Activated CD4-positive, alpha-beta T cell treated with anti-CD3 and anti-CD28 coated beads for 24 hours (primary cell): ENCODE measurements at places on chromosomes 2 and 18.

- no peak for DNase-seq
Observed at GRCh38 chr18:37259711-37260110, 305.9 kb downstream of the CELF4 start.

DNA sequence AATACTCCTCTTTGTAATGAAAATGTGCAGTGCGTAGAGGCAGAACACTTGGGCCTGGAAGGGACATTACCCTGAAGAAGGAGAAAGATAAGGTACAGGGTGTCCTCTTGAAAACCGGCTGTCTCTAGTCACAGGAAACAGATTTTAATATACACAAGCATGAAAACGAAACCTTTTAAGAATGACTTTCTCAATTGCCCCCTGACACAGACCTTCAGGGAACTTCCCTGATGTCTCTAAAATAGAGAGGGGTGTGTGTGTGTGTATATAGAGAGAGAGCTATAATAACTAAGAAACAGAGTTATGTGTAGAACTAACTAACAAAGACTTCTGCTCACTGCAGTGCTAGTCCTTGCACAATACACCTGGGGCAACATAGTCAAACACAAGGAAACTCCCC, 780.0 kb downstream of the CNTNAP5 start:
- DNase-seq, result no peak

GRCh38 chr2:141490886-141491285, 639.9 kb downstream of the LRP1B start:
- no peak for DNase-seq

GRCh38 chr18:74139888-74140287, 7.7 kb downstream of the FBXO15 start:
- DNase-seq, result peak; percentile 20

DNA sequence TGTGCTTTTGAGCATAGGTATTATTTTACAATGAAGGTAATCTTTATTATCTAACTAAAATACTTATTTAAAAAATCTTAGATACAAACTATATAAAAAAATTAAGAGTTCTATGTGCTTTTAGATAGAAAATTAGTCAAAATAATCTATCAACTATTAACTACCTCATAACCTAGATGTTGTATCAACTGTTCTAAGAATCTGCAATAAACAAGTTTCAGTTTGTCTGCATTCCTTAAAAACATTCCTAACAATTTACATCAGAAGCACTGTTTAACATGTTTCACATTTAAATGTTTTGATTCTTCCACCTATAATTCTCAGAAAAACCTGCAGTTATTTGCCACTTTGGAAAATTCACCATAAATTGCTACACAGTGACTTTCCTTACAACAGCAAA, 33.3 kb downstream of the NDUFS1 start:
- DNase-seq, result no peak

DNA sequence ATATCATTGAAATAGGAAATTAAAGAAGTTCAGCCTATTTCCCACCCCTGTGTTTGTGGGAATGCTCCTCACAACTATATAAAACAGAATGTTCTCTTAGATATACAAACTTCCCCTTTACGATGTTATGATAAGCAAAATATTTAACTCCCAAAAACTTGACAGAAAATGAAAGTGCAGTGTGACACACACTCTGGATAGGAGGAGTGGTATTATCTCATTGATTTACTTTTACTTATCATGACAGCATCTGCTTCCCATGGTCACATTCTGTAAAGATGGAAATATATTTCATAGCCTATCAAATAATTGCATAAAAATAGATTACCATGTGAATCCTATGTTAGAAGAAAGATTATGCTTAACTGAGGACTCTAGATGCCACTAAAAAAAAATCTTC, 96.6 kb upstream of the STK17B start:
- no peak for DNase-seq

GRCh38 chr18:5073026-5073944, 123.8 kb downstream of the AKAIN1 start:
- DNase-seq, result no peak

DNA sequence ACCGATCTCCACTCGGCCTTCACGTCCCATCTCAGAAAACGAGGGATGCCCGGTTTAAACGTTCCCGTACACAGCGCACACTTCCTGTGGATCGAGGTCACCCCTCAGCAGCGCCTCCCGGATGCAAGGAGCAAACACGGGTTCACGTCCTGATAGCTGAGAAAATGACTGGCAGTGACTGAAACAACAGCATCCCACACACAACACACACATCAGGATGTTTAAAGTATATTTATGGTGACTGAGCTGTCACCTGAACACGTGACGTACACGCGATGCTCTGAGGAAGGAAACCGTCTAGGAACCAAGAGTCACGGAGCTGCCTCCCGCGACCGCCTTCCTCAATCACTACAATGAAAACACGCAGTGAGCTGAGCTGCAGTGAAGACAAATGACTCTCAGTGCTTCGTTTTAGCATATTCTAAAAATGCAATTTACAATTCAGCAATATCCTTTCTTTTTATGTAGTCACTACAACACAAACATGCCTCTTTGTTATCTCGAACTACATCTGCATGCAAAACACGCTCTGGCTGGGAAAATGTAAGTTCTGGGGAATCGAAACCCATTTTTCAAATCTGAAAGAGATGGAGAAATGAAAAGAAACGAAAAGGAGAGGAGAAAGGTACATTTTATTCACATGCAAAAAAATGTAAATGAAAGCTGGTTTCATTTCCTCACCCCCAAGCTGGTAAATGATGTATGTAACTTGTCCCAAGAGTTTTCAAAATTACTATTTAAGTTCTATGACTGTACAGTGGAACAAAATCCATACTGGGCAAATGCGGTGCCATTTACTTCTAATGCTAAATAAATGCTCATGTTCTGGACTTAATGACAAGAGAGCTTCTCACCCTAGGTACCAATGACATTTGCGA, 19.8 kb downstream of the HDAC4 start:
- DNase-seq, result peak; percentile 45

- DNase-seq, result no peak
Observed at GRCh38 chr2:236618370-236618769, 48.7 kb downstream of the ACKR3 start.

GRCh38 chr2:217717646-217718045, 285.1 kb downstream of the TNS1 start:
- no peak for DNase-seq

DNA sequence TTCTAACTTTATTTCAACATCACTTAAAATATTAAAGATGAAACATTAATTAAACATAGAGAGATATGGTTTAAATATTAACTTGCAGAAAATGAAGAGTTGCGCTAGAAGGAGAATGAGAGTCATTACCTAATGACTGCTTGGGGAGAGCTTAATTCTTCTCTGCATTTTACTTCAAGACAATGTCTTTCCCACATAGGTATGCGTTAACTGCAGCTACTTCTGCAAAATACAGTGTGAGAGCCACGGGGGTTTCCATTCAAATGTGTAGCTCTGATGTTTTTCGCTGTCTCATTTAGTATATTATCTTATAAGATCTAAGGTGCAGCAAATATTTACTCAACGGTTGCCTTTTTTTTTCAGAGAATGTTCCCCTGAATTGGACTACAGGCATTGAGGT, 126.7 kb downstream of the TMX3 start:
- no peak for DNase-seq

DNA sequence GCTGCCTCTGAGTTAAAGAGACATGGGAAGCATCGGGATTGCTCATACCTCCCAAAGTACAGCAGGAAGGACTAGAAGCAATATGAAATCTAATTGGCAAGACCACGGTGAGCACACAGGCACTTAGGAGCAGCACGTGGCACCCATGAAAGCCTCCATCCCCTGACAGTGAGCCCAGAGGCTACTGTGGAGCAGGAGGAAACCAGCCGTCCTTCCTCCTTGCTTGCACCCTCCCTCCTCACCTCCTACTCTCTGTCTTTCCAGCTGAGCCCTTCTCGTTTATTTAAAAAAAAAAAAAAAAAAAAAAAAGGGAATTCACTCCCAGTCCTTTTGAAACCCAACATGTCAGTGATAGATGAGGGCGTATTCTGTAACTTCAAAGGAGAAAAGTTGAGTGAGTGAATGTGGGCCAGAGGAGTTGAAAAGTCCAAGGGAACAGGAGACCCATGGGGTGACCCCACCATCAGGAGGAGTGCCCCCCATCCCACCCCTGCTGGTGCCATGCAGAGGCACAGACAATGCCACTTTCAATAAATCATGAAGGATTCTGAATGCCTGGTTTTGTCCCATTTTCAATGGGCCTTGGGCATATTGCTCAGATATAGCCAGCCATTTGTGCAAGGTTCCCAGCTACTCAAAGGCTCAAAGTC, 96.6 kb upstream of the ALPP start:
- no peak for DNase-seq

- DNase-seq, result no peak
Observed at GRCh38 chr18:66682855-66683322, 79.0 kb upstream of the CDH19 start.

DNA sequence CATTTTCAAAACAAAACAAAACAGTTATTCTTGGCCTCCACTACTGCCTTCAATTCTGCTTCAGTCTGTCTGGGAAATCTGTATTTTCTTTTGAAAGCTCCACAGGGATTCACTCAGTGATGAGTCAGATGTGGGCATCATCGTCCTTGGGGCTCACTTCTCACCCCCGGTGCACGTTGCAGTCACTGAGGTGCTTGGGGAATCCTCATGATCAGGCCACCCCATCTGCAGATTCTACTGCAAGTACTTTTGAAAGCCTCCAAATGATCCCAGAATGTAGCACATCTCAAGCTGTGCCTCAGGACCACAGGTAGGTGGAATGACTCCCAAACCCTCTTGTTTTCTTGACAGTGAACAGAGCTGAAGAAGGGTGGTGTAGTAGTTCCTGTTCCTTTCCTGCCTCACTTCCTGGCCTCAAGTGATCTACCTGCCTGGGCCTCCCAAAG, 34.3 kb downstream of the LPIN2 start:
- DNase-seq, result no peak

DNA sequence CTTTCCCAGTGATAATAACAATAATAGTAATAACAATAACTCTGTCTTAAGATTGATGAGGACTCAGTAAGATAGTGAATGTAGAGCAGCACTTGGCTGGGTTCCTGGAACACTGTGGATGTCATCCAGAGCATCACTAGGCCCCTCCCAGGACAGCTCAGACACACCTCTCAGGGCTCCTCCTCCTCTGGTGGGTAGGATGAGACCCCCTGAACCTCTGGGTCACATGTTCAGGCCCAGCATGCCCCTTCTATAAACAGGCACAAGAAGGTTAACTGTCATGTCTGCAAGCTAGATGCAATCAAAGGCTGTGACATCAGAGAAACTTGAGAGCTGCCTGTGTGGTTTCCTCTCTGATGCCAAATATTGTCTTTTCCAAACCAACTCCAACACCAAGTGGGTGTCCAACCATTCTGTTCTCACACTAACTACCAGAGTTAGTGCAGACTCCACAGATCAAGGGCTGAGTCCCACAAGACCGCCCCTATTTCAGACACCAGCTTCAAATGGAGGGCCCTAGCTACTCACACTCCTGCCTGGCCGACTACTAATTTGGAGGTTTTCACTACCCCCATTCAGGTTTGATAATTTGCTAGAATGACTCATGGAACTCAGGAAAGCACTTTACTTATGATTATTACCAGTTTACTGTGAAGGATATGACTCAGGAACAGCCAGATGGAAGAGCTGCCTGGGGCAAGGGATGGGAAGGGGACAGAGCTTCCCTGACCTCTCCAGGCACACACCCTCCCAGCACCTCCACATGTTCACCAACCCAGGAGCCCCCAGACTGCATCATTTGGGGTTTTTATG, 46.4 kb upstream of the BZW1 start:
- DNase-seq, result peak; percentile 26

DNA sequence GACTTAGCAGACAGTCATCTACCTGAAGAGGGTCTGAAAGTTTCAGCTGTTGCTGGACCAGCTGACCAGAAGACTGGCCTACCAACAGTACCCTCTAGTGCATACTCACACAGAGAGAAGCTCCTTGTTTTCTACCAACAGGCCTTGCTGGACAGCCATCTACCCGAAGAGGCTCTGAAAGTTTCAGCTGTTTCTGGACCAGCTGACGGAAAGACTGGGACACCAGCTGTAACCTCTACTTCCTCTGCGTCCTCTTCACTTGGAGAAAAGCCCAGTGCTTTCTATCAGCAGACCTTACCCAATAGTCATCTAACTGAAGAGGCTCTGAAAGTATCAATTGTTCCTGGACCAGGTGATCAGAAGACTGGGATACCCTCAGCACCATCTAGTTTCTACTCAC, 63.2 kb downstream of the ALMS1 start:
- no peak for DNase-seq

- no peak for DNase-seq
Observed at GRCh38 chr18:183769-184168, 25.4 kb downstream of the USP14 start.

GRCh38 chr2:100615471-100615870, 52.7 kb downstream of the PDCL3 start:
- no peak for DNase-seq

DNA sequence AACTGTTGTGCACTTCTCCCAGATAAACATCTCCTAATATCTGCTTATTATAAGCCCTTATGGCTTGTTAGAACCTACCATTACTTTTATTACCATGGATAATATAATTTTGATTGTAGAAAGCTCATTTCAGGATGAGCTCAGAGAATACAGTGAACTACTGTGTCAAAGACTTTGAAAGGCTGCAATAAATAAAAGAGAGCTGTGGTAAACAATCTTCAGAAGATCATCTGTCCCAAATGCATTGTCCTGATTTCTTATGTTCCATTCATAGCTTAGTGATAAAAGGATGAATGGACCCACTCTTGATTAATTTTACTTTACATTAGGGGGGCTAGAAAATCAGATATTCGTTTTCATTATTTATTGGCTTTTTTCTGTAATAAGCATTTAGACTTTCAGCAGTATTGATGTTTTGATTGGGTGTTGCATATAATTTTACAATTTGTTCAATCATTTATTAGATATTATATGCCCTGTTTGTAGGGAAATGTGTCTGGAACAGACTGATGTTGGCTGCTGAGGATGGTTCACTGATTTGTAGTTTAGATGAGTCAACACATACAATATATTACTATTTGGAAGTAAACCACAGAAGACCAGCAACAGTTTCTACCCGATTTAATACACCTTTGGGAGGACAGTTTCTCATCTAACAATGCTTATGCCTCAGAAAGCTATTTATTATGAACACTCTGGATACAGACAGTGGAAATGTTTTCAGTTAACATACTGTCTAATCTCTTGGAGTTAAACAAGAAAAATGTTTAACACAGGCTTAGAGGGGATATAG, 147.2 kb downstream of the TMEFF2 start:
- DNase-seq, result no peak

DNA sequence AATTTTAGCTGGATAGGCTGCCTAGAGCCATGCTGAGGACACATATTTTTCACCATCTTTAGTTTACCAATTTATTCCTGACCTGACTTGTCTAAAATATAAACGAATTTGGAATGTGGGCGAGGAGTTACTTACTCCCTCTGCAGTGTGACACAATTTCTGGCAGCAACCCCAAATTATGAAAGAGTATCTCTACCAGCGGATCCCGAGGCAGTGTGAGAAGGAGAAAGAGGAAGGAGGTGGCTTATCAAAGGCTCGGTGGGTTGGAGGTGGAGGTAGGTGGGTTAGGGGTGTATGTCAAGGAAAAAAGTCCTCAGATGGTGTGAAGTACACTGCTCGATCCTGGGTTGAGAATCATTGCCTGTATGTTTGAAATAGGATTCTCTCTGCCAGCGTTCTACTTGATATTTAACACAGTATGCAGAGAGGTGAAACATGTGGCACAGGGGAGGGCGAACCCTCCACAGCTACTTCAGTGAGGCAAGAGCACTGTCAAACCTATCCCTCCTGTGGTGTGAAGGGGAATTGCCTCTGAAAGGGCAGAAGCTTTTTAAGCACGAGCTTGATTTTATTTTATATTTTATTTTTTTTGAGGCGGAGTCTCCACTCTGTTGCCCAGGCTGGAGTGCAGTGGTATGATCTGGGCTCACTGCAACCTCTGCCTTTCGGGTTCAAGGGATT, 76.0 kb downstream of the RFTN2 start:
- peak; percentile 2 for DNase-seq

- DNase-seq, result no peak
Observed at GRCh38 chr2:110146945-110147332, 31.3 kb upstream of the MALL start.
